ENCODE measurements at places on chromosomes 16 and 17.

GRCh38 chr16:30953511-30954124 is 3.9 kb upstream of the SETD1A start:
- no peak for DNase-seq

DNA sequence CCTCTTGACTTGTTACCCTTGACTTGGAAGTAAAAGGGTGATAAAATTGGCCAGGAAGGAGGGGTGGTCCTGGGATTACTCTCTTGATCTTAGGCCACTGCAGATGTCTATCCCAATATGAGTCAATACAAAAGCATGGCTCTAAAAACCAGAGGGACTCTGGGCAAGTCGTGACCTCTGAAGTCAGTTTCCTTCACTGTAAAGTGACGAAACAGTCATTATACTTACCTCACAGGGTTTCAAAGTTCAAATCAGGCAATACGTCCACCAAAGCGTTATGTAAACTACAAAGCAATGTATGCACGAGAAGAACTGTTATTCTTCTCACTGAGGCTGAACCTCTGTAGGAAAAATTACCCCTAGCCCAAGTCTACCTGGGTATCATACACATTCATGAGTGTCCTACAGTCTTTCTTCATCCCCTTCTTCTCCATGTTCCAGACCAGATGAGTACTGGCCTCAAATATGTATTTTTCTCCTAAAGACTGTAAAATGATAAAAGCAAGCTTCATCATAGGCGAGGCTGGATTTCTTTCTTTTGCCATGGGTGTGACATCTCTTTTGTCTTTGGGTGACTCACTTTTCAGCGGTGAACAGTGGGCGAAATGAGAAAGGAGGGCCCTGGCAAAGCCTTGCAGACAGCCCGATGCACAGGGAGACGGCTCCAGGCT is 34.5 kb upstream of the CLEC18B start:
- no peak for DNase-seq

DNA sequence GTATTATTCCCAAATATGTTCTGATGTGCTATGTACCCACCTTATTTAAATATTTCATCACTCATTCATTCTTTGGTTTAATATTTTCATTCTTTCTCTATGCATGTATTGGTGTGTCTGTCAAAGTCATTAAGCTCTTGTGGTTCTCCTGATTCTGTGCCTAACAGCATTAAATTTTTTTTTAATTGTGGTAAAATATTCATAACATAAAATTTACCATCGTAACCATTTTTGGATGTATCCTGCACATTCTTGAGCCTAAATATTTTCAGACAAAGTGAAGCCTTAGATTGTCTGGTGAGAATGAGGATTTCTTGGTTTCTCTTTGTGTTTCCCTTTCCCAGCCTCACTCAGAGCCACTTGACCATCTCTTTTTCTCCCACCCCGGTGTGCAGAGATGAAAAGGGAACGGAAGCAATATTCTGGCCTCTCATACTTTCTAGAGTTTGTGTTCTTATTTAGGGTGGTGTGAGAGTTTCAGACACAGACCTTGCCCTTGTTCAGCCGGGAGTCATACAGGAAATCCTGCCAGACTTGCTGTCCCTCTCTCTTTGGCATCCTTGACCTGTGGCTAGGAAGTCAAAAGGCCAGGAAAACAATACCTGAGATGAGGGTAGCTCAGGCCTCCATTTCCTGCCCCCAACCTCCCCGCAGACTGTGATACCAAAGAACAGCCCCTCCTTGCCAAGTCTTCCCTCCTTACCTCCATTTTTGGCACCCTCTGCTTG is 4.9 kb downstream of the CCL5 start:
- no peak for DNase-seq

- no peak for DNase-seq
Measured at GRCh38 chr17:33152783-33153182, 140.3 kb downstream of the ASIC2 start.

DNA sequence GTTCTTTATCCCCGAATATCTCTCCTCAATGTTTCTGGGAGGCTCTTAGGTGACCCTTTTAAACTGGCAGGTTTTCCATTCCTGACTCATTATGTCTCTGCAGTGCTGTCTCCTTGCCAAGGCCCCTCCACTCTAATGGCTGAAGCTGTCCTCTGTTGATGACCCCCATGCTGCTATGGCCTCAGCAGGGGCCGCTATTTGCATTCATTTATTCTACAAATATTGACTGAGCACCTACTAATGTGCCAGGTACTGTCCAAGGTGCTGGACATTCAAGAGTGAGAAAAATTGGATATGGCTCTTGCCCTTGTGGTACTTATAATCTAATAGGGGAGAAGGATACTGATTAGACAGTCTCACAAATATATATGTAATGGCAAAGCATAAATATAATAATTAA is 55.4 kb downstream of the GP2 start:
- no peak for DNase-seq

DNA sequence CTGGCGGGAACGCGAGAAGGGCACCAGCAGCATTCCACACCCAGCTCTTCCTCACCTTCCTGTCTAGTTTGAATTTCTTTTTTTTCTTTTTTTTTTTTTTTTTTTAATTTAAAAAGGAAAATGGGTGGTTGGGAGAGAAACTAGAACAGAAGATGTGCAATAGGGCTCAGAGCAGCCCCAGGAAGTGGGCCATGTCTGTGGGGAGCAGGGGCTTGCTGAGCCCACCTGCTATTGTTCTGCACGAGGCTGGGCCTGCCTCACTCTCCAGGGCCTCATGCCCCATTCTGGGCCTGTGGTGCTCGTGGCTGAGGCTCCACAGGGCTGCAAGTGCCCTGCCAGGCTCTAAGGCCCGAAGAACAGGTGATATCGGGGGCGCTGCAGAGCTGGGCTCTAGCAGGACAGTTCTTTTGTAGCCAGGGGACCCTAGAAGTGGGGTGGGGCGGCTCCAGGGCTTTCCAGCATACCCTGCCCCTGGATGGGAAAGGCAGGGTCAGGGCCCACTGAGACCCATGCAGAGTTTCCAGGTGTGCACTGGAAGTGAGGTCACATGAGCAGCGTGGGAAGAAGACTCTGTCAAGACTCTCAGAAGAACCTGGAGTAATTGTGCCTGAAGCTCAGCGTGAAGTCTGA is 12.4 kb downstream of the MRPL27 start:
- peak; percentile 36 for DNase-seq

DNA sequence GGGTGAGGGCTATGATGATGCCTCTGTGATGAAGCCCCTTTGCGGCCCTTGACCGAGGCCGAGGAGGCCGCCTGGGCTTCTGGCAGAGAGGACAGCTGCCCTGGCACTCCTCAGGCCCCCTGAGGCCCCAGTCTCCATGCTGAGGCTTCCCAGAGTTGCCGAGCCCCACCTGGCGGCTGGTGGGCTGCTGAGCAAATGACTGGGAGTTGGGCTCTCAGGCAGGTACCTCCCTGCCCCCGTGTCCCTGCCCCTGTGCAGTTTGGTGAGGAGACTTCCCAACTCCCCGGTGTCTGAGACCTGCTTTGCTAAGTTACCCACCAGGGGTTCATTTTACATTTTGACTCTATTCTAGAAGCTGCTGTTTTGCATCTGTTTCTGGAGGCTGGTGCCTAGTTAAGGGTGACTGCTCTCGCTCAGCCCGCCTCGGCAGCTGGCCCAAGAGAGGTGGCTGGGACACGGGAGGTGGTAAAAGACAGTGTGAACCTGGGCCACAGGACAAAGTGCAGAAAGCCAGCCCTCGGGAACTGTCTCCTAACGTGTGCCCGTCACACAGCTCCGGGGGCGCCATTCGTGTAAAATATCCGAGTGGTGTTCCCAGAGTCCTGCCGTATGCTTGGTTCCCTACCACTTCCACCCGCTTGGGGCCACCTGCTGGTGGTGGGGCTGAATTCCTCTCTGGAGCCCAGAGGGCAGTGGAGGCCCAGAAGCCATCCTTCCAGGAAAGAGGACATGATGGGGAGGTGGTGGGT is 134.5 kb downstream of the RAB11FIP4 start:
- DNase-seq, result no peak

- DNase-seq, result no peak
Measured at GRCh38 chr17:13418891-13419290, 182.8 kb downstream of the HS3ST3A1 start.

- no peak for DNase-seq
Measured at GRCh38 chr16:53985861-53986260, 281.9 kb downstream of the FTO start.

GRCh38 chr17:82772026-82772425 is 20.2 kb downstream of the TBCD start:
- DNase-seq, result no peak

GRCh38 chr16:17321824-17322223 is 148.9 kb downstream of the XYLT1 start:
- DNase-seq, result no peak

- DNase-seq, result no peak
Measured at GRCh38 chr16:70757183-70757582, 43.8 kb downstream of the VAC14 start.

DNA sequence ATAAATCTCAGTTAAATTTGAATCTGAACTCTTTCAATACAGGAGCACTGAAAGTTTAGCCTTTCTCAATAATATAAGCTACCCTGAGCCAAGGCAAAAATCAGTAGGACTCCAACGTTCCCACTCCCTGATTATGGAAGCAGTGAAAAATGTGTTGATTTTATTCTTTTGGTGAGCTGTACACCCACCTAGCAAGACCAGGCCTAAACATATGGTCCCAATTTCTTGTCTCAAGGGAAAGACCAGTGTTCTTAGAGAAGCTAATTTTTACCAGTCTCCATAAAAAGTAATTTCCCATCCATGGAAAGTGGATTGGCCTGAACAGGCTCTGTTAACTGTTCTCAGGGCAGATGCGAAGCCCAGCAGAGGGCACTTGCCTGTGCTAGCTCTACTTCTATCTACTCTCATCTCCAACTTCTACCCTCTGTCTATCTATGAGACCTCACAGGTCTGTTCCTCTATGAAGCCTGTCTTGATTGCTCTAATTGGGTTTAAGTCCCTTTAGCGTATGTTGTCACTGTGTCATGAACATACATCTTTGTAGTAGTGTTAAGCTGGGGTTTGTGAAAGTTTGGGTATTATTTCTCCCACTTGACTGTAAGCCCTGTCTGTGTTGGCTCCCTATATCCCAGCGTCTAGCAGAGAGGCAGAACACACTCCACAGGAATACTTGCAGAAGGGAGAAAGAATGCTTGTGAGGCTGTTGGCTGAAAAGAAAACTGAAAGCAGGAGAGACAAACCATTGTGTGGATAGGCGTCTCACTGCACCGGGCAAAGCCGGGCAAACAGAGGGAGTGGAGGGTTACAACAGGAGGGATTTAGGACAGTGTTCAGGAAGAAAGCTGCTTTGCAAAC is 167.1 kb upstream of the MAF start:
- DNase-seq, result no peak

DNA sequence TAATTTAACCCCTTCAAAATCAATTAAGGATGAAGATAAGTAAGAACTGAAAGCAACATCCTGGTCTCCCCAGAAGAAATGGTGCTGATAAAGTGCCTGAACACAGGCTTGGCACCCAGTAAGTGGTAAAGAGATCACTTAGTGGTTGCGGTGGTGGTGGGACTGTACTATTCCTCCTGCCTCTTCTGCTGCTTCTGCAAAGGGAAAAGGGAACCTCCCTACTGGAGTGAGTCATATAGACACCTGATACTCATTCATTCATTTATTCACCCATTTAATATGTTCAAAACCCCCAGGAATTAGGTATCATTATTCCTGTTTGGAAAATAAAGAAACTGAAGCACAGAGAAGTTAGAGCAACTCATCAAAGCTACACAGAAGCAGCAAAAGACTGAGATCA is 60.6 kb downstream of the CDYL2 start:
- DNase-seq, result no peak

DNA sequence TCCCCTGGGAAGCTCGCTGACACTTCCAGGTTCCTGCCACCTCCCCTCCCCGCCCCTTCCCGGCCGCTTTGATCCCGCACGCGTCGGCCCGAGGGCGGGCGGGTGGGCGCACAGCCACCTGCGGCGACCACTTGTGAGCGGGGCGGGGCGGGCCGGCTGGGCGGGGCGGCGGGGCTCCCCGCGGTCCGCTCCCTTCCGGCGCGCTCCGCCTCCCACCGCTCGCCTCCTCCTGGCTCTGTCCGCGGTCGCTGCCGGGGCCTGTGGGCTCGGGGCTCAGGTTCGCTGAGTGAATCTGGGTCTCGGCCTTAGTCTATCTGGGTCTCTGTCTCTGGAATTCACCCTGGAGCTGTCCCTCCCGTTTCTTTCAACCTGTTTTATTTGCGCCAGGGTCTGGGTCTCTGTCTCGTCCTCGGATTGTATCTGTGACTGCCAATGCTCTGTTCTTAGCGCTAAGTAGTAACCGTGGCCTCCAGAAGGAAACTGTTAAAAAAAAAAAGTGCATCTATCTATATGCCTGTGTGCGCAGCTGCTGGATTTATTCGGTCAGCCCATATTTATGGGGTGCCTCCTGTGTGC is 2.7 kb upstream of the HES7 start:
- peak; percentile 75 for DNase-seq

DNA sequence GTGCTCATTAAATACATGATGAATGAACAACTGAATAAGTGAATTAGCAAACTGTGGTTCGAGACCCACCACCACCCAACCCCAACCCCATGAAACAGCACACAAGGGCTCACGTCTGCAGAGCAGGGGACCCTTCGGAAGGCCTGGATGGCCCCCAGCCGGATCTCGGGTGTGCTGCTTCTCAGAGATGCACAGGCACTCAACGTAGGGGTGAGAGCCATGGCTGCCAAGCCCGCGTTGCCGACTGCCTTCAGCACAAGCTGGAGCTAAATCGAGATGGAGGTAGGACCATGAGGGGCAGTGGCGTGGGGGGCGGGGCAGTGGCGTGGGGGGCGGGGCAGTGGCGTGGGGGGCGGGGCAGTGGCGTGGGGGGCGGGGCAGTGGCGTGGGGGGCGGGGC is 93.2 kb downstream of the LITAF start:
- DNase-seq, result no peak

DNA sequence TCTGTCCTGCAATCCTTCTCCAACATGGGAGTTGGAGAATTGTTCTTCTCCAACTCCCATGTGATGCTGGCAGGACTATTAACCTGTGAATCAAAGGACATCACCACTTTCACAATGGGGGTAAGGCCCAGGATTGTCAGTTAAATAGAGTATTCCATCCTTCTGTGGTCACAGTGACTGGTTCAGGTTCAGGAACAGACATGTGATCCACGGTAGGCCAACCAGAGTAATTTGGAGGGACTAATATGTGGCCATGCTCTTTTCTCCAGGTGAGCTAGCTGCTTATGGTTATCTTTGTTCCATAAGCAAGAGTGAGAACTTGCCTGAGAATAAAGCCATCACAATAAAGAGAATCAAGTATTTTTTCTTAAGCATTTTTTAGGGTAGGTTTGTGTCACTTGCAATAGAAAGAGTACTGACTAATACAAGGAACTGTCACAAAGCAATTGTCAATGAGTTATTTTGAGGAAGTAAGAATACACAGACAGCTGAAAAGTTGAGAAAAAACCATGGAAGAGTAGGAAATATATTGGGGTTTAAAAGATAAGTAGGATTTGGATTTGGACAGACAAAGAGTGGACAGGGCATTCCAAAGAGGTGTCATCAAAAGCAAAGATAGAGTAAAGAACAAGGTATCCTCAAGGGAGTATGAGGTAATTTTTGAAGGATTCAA is 63.4 kb downstream of the BRIP1 start:
- DNase-seq, result no peak

DNA sequence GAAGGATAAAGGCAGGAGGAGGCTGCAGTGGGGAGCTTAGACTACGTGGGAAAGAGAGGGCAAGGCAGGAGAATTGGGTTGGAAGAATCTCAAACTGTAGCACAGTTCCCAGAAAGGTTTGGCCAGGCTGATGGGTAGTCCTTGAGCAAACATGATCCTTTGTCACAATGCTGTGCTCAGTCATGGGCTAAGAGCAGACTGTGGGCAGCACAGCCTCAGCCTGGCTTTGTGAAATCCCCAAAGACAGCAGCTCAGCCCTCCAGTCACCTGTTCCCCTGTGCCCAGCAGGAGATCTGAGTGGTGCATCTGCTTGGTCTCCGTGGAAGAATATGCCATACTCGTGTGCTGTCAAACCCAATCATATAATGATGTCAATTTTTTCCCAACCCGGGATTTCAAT is 10.6 kb upstream of the ENGASE start:
- no peak for DNase-seq

Measured in sciatic nerve (tissue), 2 donors.